Inflammatory macrophage treated with lipopolysaccharide for 1 hour (primary cell): ENCODE measurements at places on chromosomes 6 and 20.

DNA sequence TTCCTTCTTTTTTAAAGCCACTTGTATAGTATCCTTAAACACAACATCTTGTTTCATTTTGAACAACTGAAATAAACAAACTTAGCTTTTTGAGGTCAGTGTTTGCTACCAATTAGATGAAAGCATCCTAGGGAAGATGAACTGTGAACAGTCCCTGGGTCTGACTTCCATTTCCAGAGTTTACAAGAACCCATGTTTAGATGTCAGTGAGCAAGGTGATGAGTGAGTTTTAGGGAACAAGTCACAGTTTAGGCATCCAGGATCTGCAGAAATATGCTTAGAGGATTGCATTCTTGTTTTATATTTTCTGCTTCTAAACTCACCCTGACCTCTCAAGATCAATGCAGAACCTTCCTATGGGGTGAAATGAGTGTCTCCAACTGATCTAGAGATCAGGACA lies 3.0 kb downstream of the ZC2HC1B start:
- DNase-seq: no peak

GRCh38 chr6:73290435-73290834 lies 27.4 kb upstream of the KHDC1 start:
- DNase-seq: no peak

DNA sequence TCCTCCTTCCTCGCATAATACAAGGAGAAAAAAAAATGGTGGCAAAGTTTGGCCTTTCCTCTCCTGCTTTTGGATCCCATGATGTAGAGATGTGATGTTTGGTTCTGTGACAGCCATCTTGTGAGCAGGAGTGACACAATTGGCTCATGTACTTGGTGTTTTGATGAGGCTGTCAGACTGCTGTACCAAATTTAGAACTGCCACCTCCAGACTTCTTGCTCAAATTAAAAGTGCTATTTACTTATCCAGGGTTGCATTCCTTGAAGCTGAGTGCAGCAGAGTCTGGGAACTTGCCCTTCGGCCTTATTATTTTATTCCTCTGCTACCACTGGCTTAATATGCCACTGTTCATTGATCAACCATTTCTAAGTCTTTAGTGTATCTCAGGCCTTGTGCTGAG lies 21.9 kb downstream of the BCAS1 start:
- DNase-seq: no peak

DNA sequence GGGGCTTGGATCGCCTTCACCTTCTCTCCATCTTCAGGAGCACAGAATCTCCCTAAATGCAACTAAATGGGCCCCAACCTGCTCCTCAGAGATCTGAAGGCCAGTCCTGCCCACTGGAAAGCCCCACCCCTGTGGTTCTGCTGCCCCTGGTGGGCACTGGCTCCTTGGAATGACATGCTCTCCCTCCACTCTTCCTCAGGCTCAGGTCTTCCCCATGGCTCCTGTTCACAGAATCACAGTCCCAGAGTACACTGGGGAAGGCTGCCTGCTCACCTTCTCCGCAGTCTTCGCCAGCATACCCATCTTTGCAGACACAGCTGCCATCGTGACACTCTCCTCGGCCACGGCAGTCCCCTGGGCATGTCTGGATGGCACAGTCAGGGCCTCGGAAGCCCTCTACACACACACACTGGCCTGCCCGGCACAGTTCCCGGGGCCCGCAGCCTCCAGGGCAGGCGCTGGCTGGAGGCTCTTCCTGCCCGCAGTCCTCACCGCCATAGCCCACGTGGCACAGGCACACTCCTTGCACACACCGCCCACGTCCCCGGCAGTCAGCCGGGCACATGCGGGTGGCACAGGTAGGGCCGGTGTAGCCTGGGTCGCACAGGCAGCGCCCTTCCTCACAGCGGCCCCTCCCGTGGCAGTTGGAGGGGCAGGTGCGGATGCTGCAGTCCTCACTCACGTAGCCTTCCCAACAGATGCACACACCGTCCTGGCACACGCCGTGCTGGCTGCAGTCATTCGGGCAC lies 13.6 kb downstream of the TNXB start:
- no peak for DNase-seq

DNA sequence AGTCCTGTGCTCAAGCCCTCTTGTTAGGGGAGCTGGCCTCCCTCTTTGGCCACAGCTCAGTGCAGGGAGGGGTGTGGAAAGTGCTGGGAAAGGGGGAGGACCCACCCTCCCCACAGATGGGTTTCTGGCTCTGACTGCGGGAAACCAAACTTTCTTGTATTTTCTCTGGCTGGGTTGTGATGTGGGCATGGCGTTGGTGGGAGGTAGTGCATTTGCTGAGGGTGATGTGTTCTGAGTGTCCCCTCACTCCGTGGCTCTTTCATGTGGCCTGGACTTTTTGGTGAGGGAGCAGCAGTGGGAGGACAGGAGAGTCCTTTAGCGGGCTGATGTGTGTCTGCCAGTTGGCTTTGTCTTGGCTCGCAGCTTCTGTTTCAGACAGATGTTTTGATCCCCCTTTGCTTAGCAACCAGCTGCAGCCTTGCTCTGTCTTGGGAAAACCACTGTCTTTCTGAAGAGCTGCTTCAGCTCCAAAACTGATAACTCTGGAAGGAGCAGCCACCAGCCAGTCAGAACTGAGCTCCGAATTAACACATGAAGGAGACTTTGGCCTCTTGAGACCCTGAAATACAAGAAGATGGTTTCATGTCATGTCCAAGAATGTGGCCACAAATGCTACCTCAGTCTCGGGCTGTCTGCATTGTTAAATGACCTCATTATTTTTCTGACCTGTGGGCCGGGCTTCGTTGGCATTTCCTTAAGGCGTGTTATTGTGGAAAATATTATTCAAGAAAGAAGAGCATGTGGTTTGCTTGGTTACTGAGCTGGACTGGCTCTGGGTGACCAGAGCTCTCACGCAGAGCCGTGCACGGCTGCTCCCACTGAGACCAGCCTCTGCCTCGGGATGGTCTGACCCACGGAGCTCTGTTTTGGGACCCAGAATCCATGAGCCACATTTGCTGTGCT lies 21.5 kb downstream of the SYNJ2 start:
- DNase-seq: no peak

GRCh38 chr6:148438632-148439031 lies 96.0 kb downstream of the SASH1 start:
- DNase-seq: no peak

GRCh38 chr20:24605937-24606455 lies 136.6 kb downstream of the SYNDIG1 start:
- DNase-seq: no peak

GRCh38 chr6:158954753-158955152 lies 45.2 kb downstream of the RSPH3 start:
- DNase-seq: no peak

- no peak for DNase-seq
Measured at GRCh38 chr20:58868795-58869194, 16.3 kb downstream of the GNAS start.

DNA sequence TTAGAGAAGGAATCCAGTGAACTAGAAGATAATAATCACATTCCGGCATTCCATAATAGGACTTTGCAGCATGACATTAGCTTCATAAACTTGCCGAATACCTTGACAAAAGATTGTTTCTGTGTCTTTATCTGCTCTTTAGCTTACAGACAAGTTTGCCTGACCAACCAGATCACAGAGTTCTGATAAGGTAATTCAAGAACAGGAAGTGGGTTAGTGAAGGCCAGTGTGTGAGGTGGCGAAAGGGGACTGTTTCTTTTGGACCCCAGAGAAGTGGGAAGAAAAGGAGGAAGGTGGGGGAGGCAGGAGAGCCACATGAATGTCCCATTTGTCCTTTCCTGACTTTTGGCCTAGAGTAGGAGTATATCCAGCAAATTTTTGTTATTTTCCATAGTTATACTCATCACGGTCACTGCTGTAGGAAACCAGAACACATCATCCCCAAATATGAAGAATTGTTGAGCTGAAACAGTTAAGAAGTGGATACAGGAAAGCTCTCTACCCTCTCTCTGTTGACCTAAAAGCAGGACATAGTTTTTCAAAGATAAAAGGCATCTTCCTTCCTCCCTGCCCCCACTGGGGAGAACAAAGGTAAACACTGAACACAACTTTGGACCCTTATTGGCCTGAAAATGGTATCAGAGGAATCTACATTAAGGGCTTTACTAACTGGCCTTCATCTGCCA lies 72.4 kb upstream of the TNFAIP3 start:
- peak; percentile 73 for DNase-seq

GRCh38 chr6:30564114-30564513 lies 7.0 kb downstream of the PRR3 start:
- DNase-seq: no peak

DNA sequence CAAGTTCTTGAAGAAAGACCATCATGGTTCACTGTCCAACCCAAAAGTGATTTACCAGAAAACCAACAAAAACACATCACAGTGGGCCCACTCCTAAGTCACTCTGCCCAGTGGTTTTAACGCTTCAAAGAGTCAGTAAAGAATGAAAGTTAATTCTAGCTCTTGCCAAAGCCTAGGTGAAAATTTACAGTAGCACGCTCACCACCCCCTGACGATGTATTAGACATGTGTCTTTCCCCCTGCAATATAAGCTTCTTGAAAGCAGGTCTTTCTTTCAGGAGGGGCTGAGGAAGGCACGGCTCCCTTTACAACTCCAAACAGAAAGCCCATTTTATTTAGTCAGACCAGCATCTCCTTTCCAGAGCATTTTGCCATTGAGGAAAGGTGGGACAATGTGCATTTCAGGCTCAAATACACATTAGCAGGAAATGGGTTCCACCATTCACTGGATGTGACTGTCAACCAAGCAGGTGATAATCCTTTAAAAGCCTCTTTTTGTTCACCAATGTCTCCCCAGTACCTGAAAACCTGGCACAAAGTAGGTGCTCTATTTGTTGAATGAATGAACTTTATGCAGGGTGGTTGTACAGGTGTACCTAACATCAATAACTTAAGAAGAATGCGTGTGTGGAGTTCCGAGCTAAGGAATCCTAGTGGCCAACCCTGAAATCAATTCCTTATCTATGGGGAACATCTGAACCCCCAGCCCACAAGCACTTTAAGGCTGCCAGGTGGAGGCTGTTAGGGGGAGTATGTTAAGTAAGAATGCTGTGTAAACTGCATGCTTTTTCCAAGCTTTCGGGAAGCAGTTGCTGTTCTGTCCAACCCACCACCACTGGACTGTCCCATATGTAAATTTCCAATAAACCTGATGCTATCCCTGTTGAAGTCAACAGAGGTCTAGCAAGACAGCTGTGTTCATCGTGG lies 11.4 kb downstream of the EZR start:
- DNase-seq: no peak

DNA sequence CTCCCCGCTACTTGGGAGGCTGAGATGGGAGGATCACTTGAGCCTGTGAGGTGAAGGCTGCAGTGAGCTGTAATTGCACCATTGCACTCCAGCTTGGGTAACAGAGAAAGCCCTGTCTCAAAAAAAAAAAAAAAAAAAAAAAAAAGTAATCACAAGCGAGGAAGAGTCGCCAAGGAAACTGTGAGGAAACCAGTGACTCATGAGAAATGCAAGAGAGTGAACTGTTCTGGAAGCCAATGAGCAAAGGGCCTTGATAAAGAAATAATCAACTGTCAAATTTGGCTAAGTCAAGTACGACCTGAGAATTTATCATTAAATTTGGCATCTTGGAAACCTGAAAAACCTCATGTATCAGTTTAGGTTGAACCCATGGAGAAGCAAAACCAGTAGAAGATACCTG lies 16.1 kb upstream of the LAMP5 start:
- peak; percentile 85 for DNase-seq

GRCh38 chr20:17628101-17628841 lies 53.8 kb downstream of the RRBP1 start:
- no peak for DNase-seq

- peak; percentile 48 for DNase-seq
Measured at GRCh38 chr6:56244528-56245253, 2.7 kb downstream of the COL21A1 start.
